ENCODE measurements at places on chromosomes 5 and 9. TPM values are rescaled to one million over a fixed set of nuclear protein-coding genes. Genes with fewer than 3 reads are reported as not detected.

TCF7 gene
- 20.7 TPM for total RNA-seq

PCDHGA7 gene
- total RNA-seq, result 0.84 TPM

COL23A1 gene
- not detected for total RNA-seq

PCDHB1 gene
- not detected for total RNA-seq

ADRB2 gene
- 0.61 TPM for total RNA-seq

VLDLR gene
- 24.2 TPM for total RNA-seq

BARX1 gene
- 10.8 TPM for total RNA-seq

SEMA4D gene
- 6.4 TPM for total RNA-seq

RLN2 gene
- 0.19 TPM for total RNA-seq

VCP gene
- total RNA-seq, result 293 TPM

WNT8A gene
- not detected for total RNA-seq

PCDHA9 gene
- total RNA-seq, result not detected

LCN9 gene
- total RNA-seq, result not detected

FOXD4L5 gene
- total RNA-seq, result 0.10 TPM

ANXA2R gene
- total RNA-seq, result 2.5 TPM

OR13C2 gene
- not detected for total RNA-seq

DIPK1B gene
- 8.9 TPM for total RNA-seq

LCN1 gene
- total RNA-seq, result not detected

SPINK7 gene
- total RNA-seq, result not detected

PCDHA7 gene
- total RNA-seq, result 0.09 TPM

PSD2 gene
- total RNA-seq, result 0.03 TPM

CNTNAP3B gene
- 19.2 TPM for total RNA-seq

MRPL36 gene
- total RNA-seq, result 114 TPM

POLK gene
- total RNA-seq, result 9.2 TPM

AQP7 gene
- total RNA-seq, result 0.31 TPM

PCSK1 gene
- 0.56 TPM for total RNA-seq

PCDHGA3 gene
- total RNA-seq, result 0.02 TPM

PRDM9 gene
- not detected for total RNA-seq

CCNO gene
- total RNA-seq, result 8.6 TPM

EQTN gene
- total RNA-seq, result not detected

GRXCR2 gene
- not detected for total RNA-seq

PCDH1 gene
- total RNA-seq, result 2.0 TPM

GFPT2 gene
- total RNA-seq, result 34.6 TPM

TDRD7 gene
- 11.6 TPM for total RNA-seq

UGT3A1 gene
- total RNA-seq, result not detected

ANKRD34B gene
- not detected for total RNA-seq

FBXL7 gene
- total RNA-seq, result 1.6 TPM

GDF9 gene
- 0.24 TPM for total RNA-seq

OR1J2 gene
- total RNA-seq, result not detected

PGGT1B gene
- total RNA-seq, result 24.3 TPM

MZB1 gene
- not detected for total RNA-seq

TAF9 gene
- total RNA-seq, result 139 TPM

PCDHB5 gene
- 1.5 TPM for total RNA-seq

KCTD16 gene
- total RNA-seq, result 0.05 TPM

GPRIN1 gene
- 10.3 TPM for total RNA-seq

GRM6 gene
- not detected for total RNA-seq
